ENCODE measurements at places on chromosomes 3 and 15.

GRCh38 chr3:49725906-49726681 is 2.3 kb upstream of the GMPPB start:
- DNase-seq = no peak

GRCh38 chr15:29135702-29136646 is 133.6 kb downstream of the NSMCE3 start:
- peak; percentile 54 for DNase-seq

- no peak for DNase-seq
Observed at GRCh38 chr3:72335458-72336095, 512.7 kb downstream of the SHQ1 start.

DNA sequence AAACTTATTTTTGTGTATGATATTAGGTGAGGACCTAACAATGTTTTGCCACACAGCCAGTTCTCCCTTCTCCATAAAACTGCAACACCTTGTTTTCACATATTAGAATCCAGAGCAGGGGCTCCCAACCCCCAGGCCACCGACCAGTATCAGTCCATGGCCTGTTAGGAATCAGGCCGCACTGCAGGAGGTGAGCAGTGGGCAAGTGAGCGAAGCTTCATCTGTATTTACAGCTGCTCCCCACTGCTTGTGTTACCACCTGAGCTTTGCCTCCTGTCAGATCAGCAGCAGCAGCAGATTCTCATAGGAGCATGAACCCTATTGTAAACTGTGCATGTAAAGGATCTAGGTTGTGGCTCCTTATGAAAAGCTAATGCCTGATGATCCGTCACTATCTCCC is 185.9 kb upstream of the NSMCE3 start:
- DNase-seq = no peak

GRCh38 chr15:31270767-31271166 is 55.9 kb upstream of the KLF13 start:
- DNase-seq = no peak

- DNase-seq = no peak
Observed at GRCh38 chr15:38471974-38472373, 18.0 kb downstream of the FAM98B start.

- DNase-seq = no peak
Observed at GRCh38 chr3:136070334-136070733, 104.8 kb downstream of the PPP2R3A start.

- no peak for DNase-seq
Observed at GRCh38 chr3:106172780-106173179, 304.0 kb upstream of the CBLB start.

DNA sequence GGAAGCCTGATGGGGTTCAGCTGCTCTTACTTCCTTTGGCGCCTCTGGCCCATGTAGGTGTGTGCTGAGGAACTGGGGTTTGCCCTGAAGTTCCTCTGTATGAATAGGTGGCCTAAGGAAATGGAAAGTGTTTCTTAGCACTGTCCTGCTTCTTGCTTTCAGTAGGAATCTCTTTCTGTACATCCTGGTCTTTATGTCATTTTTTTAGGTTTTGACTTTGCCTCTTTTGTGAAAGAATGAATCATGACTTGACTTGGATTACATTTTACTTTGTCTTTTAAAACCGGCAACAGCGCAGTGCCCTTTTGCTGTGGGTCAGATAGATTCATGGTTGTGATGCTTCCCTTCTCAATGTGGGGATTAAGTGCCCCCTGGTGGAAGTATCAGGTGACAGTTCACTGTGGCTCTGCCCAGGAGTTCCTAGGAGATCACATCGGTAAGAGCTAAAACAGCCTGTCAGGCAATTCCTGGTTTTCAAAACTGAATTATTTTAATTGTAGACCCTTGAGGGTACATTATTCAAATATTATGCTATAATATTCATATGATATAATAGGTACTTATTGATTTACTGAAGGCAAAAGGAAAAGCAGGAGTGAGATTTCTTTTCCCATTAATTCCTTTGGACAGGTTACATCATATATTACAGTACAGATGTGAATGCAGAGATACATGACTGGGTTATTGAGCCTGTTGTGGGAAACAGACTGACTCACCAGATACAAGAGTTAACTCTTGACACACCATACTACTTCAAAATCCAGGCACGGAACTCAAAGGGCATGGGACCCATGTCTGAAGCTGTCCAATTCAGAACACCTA is 95.4 kb downstream of the HCN4 start:
- DNase-seq = no peak

DNA sequence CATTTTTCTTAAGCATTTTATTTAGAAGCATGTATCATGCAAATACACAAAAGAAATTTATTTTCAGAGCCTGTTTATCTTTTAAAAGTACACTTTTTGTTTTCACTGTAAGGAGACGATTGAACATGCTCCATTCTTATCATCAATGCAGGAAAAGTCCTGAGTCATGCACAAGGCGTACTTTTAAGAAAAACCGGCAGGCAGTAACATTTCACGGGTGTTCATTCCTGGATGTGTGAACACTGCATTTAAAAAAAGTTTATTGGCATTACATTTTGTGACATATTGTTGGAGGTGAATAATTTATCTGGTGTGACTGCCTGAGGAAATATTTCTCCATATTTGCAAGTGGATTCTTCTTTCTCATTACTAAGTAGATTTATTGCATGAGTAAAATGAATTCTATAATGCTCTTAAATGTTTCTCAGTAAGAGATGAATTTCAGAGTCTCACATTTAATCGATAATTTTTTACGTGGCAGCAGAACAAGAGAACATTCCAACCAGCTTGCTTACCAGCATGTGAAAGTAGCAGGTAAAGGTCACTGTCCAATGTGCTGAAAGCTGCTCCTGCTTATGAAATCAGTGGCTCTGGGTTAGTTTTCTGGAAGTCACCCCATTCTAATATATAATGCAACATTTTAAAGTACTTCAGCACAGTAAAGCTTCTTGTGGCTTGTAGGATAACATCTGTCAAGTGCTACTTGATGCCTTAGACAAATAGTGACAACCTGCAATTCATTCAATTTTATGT is 87.0 kb downstream of the SV2B start:
- DNase-seq = no peak

DNA sequence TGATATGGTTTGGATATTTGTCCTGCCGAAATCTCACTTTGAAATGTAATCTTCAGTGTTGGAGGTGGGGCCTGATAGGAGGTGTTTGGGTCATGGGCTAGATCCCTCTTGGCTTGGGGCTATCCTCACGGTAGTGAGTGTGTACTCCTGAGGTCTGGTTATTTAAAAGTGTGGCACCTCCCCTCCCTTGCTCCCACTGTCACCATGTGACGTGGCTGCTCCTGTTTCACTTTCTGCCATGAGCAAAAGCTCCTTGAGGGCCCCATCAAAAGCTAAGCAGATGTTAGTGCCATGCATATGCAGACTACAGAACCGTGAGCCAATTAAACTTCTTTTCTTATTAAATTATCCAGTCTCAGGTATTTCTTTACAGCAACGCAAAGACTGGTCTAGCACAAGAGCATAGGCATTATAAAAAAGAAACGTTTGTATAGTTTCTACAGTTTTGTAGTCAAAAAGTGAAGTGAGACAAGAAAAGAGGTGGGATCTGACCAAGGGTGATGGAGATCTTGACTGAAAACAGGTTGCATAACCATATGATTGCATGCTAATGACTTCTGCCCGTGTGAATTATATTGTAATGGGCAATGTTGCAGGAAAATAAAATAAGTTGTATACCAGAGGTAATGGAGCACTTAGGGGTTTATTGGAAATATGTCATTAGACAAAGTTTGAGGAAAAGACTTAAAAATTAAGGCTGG is 28.5 kb upstream of the CLASP2 start:
- no peak for DNase-seq

DNA sequence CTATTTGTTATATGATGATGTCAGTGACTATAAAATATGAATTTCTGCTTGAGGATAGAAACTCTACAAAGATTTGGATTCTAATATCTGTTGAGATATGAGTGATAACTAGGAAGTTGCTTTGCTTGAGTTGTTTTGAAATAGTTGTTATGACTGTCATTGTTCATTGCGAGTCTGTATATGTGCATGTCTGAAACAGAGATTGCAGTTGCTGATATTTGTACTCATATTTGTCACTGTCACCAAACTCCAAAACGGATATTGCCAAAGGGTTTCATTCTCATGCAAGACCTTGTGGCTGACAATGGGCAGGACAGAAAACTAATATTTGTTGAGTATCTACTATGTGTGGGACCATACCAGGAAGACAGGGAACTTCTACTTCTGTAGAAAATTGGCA is 240.2 kb downstream of the CD47 start:
- no peak for DNase-seq

GRCh38 chr3:58006661-58007060 is 1.6 kb upstream of the FLNB start:
- DNase-seq = no peak

- DNase-seq = no peak
Observed at GRCh38 chr3:174846055-174846454, 13.1 kb upstream of the NAALADL2 start.

DNA sequence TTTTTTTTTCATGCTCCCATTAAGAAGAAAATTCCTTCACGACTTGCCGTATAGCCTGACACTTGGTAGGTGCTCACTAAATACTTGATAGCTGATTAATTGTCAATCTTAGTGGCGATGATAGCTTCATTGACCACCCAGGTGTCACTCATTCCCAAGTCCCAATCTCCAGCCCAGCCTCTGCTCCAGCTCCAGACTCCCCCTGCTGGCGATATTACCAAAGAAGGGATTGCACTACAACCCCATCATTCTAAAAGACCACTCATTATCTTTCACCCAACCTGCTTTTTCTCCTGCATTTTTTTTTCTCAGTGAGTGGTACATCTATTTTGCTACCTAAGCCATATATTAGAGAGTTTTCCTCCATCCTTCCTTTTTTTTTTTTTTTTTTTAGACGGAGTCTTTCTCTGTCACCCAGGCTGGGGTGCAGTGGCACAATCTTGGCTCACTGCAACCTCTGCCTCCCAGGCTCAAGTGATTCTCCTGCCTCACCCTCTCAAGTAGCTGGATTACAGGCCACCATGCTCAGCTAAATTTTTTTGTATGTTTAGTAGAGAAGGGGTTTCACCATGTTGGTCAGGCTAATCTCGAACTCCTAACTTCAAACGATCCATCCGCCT is 19.5 kb upstream of the COMMD2 start:
- no peak for DNase-seq

DNA sequence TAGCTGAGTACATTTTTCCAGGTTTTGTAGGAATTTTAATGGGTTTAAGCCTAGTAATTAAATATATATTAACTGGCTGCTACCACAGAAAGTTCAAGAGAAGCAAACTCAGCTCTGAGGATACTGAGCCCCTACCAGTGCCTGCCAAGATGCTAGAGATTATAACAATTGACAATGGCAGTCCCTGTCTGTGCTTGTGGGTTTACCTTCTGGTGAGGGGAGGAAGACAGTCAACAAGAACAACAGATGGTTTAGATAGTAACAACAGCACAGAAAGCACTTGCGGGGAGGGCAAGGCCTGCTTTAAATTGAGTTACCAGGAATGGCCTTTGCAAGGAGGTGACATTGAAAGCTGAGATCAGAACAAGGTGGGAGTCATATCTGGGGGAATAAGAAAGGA is 56.6 kb upstream of the ARHGEF3 start:
- DNase-seq = no peak

DNA sequence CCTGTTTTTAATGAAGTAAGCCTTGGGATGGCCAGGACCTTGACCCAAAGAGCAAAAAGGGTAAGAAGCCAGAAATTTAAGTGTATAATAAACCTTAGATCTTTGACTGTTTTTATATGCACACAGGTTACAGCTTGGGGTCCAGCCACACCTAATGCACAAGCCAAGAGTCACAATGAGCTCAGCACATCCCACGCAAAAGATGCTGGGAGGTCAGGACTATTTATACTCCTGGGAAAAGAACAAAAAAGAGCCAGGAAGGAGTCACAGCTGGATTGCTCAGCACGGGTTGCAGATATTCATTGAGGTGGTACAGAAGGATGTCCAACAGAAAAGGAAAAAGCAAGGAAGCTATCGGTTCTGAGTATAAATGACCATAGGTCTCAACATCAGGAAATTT is 536.3 kb downstream of the NTRK3 start:
- DNase-seq = no peak

DNA sequence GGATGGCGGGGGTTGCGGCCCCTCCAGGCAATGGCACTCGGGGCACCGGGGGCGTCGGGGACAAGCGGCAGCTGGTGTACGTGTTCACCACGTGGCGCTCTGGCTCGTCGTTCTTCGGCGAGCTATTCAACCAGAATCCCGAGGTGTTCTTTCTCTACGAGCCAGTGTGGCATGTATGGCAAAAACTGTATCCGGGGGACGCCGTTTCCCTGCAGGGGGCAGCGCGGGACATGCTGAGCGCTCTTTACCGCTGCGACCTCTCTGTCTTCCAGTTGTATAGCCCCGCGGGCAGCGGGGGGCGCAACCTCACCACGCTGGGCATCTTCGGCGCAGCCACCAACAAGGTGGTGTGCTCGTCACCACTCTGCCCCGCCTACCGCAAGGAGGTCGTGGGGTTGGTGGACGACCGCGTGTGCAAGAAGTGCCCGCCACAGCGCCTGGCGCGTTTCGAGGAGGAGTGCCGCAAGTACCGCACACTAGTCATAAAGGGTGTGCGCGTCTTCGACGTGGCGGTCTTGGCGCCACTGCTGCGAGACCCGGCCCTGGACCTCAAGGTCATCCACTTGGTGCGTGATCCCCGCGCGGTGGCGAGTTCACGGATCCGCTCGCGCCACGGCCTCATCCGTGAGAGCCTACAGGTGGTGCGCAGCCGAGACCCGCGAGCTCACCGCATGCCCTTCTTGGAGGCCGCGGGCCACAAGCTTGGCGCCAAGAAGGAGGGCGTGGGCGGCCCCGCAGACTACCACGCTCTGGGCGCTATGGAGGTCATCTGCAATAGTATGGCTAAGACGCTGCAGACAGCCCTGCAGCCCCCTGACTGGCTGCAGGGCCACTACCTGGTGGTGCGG is 1.9 kb downstream of the CHST2 start:
- DNase-seq = no peak

DNA sequence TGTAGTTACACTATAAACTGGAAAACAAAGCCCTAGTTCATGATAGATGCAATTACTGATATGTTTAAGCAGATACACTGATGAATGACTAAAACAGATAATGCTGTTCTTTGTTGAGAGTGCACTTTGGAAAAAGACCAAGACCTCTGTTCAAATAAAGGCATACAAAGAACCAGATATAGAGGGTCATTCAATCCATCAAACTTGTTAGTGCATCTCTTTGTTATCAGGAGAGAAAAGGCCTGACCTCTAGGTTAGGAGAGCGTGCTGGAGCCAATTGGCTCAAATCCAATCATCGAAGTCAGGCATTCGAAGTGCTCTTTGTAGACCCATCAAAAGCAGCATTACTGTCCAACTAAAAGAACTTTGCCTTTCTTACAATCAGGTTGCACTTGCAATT is 124.2 kb downstream of the TFG start:
- DNase-seq = no peak

DNA sequence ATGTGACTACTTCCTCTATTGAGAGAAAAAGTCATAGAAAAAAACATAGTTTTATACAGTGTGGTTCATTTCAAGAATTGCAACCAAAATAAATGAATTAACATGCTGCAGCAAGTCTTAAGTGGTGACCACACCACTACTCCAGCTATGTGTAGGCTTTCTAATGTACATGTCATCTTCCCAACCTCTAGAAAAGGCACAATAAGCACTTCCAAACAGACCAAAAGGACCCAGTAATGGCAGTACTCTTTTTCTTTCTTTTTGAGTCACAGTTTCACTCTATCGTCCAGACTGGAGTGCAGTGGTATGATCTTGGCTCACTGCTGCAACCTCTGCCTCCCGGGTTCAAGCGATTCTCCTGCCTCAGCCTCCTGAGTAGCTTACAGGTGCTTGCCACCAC is 219.3 kb upstream of the KBTBD8 start:
- no peak for DNase-seq

GRCh38 chr3:49955636-49956035 is 15.7 kb downstream of the RBM6 start:
- DNase-seq = no peak

- DNase-seq = no peak
Observed at GRCh38 chr3:172539273-172539672, 16.0 kb upstream of the TNFSF10 start.

Measured in tibial artery (tissue), 4 donors.